ENCODE measurements at places on chromosomes 16 and 17.

GRCh38 chr16:12330946-12331345 is 354.4 kb downstream of the SNX29 start:
- no peak for DNase-seq

GRCh38 chr16:67284699-67285646 is 5.6 kb downstream of the PLEKHG4 start:
- DNase-seq = no peak

- DNase-seq = no peak
Measured at GRCh38 chr16:9597967-9598730, 506.7 kb downstream of the HAPSTR1 start.

- DNase-seq = no peak
Measured at GRCh38 chr17:34409352-34409751, 46.3 kb upstream of the CCL1 start.

DNA sequence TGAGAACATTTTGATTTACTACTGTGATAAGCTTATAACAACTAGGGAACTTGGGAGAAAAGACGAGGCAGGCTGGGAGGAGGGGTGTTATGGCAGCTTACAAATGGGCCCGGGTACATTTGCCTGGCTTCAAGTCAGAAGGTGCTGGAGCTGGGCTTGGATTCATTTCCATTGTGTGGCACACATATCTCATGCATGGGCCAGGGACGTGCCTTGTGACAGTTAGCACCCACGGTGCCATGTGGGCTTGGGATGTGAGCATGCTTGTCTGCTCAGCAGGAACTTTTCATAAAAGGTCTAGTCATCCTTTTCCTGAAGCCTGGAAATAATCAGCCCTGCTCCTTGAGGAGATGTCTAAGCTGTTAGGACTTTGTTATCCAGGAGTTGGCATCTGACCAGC is 572.2 kb downstream of the CDH13 start:
- no peak for DNase-seq

DNA sequence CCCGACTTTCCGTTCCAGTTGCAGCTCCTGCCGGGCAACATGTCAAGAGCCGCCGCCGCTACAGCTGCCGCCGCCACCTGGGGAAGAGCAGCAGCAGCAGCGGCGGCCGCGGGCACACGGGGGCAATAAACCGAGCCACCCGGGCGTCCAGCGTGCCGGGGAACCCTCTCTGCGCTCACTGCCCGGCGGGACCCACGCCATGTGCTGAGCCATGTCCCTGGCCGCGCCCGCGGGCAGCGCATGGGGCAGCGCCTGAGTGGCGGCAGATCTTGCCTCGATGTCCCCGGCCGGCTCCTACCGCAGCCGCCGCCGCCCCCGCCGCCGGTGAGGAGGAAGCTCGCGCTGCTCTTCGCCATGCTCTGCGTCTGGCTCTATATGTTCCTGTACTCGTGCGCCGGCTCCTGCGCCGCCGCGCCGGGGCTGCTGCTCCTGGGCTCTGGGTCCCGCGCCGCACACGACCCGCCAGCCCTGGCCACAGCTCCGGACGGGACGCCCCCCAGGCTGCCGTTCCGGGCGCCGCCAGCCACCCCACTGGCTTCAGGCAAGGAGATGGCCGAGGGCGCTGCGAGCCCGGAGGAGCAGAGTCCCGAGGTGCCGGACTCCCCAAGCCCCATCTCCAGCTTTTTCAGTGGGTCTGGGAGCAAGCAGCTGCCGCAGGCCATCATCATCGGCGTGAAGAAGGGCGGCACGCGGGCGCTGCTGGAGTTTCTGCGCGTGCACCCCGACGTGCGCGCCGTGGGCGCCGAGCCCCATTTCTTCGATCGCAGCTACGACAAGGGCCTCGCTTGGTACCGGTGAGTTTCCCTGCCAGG is 604 bp downstream of the HS3ST3B1 start:
- peak; percentile 40 for DNase-seq

- no peak for DNase-seq
Measured at GRCh38 chr17:65891231-65891735, 300.6 kb downstream of the CEP112 start.

All from activated naive CD4-positive, alpha-beta T cell treated with Interleukin-2 at 50 U/mL for 16 hours (primary cell).